ENCODE measurements at places on chromosomes 5 and 9.

DNA sequence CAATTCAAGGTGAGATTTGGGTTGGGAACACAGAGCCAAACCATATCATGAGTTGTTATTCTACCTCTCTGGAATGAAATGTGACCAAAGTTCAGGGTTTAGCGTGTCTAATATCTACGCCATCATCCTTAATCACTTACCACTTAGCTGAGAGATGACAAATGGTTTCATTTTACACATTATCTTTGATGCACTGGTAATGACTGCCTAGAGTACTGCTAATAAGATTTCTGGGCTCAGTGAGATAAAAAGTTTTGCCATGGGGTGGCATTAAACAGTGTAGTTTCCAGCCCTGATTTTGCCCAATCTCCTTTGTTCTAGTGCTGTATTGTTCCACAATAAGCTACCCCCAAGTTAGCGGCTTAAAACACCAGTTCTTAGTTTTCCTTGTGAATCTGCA, 367.2 kb downstream of the MLLT3 start:
- DNase-seq = no peak

GRCh38 chr9:127897193-127897692, 2.2 kb downstream of the ST6GALNAC6 start:
- DNase-seq = peak; percentile 87

DNA sequence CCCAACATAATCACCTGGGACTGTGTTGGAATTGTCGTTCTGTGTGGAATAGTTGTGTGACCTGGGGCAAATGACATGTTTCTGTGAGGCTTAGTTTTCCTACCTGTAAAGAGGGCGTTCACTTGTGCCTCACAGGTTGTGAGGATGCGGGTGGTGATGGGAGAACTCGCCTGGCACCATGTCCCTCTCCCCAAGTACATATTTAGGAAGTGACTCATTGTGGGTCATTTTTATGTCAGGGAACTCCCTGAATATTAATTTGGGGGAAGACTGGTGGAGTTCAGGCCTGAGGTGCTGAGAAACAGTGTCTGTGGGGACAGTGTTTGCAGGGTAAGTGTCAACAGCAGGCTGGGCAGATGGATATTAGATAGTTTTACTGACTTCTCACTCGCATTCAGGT, 144.7 kb downstream of the KDM4C start:
- no peak for DNase-seq

DNA sequence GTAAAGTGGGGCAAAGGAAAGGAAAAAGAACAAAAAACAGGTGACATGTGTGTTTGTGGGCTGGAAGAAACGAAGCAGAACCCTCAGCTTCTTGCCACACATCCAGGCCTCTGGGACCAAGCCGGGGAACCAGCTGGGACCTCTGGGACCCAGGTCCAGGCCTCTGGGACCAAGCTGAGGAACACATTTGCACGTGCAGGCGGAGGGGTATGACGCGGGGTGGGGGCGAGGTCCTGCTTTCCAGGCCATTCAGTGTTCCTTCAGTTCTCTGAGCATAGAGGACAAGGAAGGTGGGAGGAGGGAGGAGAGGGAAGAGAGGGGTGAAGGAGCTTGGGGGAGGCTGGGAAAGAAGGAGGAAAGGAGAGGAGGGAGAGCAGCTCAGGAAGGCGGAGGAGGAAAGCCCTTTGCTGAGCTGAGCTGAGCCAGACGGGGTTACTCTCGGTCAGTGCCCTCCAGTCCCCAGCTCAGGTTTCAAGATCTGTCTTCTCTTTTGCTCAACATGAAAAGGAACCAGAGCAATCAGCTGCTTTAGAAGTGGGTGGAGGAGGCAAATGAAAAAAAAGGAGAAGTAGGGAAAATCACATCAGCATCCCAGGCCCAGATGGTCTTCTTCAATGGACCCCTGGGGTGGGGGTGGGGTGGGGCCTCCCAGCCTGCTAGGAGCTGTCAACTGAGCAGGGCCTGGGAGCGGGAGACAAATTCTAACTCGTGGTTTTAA, 59.1 kb downstream of the ABCA1 start:
- peak; percentile 49 for DNase-seq

DNA sequence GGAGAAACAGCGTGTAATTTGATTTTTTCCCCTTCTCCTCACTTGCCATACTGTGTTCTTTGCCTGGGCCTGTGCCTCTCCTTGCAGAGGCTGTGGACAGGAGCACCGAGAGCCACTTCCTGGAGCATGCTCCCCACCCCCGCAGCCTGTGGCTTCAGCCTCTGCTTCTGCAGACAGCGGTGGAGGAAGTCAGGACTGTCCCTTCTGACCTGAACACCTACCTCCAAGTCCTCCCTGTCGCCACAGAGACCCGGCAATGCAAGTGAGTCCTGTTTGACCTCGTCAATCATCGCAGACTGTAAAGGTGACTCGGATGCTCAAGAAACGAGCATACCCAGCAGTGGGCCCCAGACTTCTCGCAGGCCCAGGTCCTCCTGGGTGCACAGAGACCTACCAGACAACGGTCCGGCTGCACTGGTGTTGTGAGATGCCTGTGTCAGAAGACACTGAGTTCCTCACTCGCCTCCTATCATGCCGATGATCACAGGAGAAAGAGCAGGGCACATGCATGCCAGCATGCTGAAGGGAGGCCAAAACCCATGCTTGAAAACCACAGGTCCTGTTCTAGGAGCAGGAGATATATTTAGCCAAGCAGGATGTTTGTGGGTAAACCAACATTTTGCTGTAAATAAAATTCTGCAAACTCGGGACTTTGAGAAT, 198.8 kb downstream of the AUH start:
- DNase-seq = peak; percentile 47

DNA sequence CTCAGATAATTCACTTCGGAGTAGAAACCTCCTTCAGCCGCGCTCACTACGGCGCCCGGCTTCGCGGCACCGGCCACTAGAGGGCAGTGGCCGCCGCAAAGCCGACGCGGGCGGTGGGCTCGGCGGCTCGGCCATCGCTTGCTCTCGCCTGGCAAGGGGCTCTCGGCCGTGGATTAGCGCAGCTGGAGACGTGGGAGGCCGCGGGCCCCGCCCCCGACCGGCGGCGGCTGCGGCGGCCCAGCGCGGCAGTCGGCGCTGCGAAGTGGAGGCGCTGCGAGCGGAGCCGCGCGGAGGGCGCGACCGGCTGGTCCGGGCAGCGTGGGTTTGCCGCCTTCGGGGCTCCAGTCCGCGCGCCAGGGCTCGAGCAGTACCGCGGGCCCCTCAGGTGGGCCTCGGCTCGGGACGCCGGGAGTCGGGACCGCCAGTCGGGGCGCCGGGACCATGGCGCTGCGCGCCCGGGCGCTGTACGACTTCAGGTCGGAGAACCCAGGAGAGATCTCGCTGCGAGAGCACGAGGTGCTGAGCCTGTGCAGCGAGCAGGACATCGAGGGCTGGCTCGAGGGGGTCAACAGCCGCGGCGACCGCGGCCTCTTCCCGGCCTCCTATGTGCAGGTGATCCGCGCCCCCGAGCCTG, at the start of gene SNX18:
SNX18 (plus strand) TSS at position 248 of the 634 bp plus-strand sequence; CDS start at position 442, 194 bp downstream.
- DNase-seq = peak; percentile 94

DNA sequence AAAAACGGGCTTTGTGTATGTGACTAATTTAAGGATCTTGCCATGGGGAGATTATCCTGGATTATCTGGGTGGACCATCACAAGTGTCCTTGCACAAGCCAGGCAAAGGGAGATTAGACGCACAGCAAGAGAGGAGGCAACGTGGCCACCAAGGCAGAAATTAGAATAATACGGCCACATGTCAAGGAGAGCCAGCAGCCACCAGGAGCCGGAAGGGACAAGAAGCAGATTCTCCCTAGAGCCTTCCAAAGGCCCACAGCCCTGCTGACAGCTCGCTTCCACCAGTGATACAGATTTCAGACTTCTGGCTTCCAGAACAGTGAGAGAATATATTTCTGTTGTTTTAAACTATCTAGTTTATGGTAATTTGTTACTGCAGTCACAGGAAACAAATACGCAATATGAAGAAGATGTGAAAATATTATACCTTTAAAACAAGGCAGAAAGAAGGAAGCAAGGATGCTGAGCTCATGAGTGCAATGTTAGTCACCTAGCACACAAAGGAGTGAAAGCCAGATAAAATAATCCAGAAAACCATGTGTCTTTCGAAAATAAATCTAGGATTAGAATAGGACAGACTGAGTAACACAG, 28.7 kb upstream of the F2RL1 start:
- DNase-seq = no peak

- no peak for DNase-seq
Measured at GRCh38 chr5:167489202-167489601, 802.2 kb upstream of the WWC1 start.

GRCh38 chr9:112175796-112176315, 759 bp upstream of the SUSD1 start:
- no peak for DNase-seq

- no peak for DNase-seq
Measured at GRCh38 chr9:20305452-20305851, 316.8 kb downstream of the MLLT3 start.

DNA sequence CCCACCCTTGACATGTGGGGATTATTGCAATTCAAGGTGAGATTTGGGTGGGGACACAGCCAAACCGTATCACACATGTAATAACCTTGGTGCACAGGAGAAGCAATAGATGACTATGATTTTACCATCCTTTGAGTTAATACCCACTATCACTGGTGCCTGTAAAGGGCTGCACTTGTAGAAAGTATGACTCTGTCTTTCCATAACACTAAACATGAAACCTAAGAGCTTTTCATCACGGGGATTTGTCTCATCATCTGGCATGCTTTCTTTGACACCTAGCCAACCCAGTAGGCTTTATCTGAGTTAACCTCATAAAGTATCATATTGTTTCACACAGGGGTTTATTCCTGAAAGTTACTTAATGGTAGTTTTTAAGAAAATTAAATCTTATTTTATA, 188.9 kb upstream of the TNC start:
- DNase-seq = no peak

GRCh38 chr5:159792180-159792579, 124.1 kb upstream of the ADRA1B start:
- no peak for DNase-seq

GRCh38 chr5:176994460-176995121, 12.0 kb downstream of the UIMC1 start:
- DNase-seq = no peak

DNA sequence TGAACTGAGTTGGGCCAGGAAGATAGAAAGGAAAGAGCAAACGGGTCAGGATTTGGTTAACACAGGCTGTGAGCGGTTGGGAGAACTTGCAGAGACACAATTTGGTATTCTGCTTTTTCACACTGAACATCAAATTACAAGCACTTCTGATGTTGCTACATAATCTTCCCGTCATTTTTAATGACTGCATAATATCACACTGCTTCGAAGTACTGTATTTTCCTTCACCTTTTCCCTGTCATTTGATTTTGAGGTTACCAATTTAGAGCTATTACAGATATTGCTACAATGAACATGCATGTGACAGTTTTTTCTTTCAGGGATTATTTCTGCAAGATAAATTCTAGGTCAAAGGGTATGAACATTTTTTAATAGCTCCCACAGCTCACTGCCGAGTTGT, 71.4 kb upstream of the CPEB4 start:
- no peak for DNase-seq

Data from head of caudate nucleus (tissue), 42 donors.